Forelimb muscle (tissue), 1 donor: ENCODE measurements at places on chromosomes 7 and 10.

GRCh38 chr7:92415225-92415624 lies 32.1 kb upstream of the GATAD1 start:
- no peak for DNase-seq

DNA sequence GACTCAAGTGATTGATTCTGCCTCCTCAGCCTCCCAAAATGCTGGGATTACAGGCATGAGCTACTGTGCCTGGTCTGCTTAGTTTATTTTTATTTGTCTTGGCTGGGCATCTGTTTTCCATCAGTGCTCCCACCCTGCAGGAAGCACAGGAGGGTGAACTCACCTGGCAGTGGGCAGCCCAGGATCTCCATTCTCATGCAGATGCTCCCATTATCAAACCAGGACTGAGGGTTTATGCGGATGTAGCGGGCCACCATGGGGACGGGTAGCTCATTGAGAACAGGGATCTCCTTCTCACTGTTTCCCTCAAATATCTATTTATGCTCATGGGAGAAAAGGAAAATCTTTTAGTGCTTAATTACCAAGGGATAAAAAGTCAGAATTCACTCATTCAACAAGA lies 93.8 kb downstream of the CPXM2 start:
- no peak for DNase-seq

GRCh38 chr10:98186681-98187080 lies 52.2 kb downstream of the R3HCC1L start:
- DNase-seq = no peak

DNA sequence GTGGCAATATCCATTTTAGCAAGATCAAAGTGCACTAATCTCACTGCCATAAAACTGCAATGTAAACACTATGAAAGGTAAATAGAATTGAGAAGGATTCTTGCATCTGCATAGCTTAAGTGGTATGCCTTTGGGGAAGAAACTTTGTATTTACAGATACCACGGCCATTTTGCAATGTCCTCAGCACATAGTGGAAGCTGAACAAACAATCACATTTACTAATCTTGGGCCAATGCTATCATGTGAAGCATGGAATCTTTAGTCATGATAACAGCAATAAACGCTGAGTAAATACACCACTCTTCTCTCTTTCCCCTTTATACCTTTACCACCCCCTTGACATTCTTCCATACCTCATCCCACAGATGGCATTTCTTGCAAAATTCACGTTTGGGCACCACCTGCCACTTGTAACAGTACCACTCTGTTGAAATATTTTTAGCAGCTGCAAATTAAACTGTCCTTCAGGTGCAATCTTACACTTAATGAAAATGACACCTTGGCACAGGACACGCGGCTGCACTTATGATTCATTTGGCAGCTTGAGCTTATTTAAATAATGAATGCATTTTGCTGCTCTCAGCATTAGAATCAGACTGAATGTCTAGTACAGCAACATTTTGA lies 171.8 kb downstream of the SEMA3A start:
- no peak for DNase-seq

- no peak for DNase-seq
Observed at GRCh38 chr10:62818426-62819011, 2.4 kb upstream of the EGR2 start.
